ENCODE measurements at places on chromosomes 11 and 22.

GRCh38 chr11:68406324-68407313 is 53.9 kb upstream of the PPP6R3 start:
- no peak for DNase-seq

- no peak for DNase-seq
Observed at GRCh38 chr11:27328614-27329013, 34.4 kb downstream of the CCDC34 start.

DNA sequence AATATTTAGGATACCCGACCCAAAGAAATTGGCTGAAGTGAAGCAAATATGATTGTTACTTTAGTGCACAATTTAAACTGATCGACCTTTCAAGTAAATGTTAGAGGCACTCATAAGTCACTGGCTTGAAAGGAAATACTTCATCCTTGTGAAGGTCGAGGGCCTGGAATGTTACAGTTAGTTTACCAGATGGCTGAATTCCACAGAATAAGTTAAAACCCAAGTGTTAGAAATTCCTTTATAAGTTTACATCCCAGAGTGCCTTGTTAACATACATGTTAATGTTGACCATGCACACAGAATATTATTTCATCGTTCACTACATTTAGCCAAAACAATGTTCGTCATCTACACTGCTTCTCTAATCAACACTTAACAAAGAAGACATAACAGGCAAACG is 235.5 kb upstream of the ANO3 start:
- DNase-seq, result no peak

DNA sequence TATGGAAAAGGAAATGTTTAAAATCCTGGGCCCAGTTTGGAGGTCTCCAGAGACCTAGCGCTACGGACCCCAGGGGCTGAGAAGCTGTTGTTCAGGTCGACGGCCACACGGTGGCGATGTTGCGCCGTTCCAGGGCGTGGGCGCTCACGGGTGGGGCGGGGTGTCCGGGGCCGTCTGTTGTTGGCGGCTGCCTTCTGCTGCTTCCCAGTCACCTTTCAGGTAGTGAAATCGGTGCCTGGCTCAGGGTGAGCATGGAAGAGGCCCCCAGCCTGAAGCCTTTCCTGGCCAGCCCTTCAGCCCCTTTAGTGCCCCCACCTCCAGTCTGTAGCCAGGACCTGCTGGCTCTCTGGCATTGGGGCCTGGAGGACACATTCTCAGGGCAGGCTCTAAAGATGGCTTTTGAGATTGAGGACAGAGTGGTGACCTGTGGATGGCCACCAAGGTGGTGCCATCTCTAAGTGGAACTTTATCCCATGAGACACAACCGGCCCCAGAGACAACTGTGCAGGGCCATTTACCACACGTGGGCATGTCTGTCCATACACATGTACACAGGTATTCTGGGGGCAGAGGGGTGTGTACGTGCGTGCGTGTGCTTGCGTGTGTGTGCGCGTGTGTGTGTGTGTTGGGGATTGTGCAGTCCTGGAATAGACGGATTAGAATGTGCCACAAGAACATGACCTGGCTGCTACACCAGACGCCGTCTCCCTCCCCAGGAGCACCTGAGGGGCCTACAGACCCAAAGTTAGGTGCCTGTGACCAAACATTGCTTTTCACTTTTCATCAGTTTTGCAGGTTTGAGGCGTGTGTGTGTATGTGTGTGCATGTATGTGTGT is 53.8 kb downstream of the ST14 start:
- DNase-seq, result peak; percentile 87

DNA sequence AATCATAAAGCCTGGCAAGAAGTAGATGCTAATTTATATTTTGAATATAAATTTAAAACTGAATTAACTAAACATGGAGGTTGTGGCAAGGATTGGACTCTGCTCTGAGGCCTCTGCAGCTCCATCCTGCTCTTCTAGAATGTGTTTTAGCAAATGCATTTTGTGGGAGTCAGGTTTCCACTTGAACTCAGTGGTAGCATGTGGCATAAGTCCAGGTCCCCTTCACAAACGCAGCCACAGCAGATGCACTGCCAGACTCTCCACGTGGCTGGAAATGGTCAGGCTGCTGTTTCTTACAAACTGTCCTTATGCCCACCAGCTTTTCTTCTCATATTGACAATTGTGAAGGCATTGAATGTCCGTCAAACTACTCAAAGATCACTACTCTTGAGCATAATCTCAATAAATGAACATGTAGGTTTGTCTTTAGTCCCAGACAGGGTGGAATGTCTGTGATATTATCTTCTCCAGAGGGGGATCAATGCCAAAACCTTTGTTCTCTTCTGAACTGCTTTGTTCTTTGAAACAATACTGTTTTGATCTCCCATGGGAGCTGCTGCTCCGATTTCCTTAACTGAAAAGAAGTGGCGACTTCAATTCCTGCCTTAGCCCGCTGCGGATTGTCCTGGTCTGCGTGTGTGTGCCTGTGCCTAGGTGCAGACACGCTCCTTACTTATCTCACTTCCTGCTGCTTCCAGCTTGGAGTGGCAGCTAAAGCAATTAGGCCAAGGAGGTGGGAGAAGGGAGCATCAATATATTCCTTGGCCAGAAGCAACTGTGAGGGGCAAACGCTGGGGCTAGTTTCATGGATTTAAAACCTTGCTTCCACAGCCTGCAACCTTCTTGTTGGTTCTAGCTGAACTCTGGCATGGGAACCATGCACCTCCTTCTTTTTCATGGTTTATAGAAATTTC is 24.2 kb downstream of the EIF4G2 start:
- no peak for DNase-seq

GRCh38 chr11:94658888-94659287 is 91.7 kb downstream of the PIWIL4 start:
- no peak for DNase-seq

DNA sequence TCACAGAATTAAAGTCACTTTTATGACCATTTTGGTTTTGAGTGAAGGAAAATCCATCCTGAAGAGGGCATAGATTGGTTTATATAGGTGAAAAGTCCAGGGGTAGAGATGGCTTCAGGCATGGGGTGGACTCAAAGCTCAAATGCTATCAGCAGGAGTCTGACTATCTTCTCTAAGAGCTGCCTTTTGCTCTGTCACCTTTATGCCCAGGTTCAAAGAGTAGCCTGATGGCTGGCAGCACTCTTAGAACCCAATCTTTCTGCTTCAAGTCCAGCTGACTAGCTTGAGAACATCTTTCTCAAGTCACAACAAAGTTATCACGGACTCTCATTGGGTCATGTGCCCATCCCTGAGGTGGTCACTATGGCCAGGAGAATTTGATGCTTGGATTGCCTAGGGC is 27.2 kb upstream of the SWAP70 start:
- no peak for DNase-seq

GRCh38 chr11:57648801-57649735 is 644 bp downstream of the YPEL4 start:
- DNase-seq, result peak; percentile 69

Data from ecto neural progenitor cell (in vitro differentiated cells).